ENCODE measurements at places on chromosomes 7 and 10.

- no peak for DNase-seq
Observed at GRCh38 chr7:42661312-42661711, 250.6 kb downstream of the C7orf25 start.

- no peak for DNase-seq
Observed at GRCh38 chr10:13100349-13101294, 659 bp downstream of the OPTN start.

DNA sequence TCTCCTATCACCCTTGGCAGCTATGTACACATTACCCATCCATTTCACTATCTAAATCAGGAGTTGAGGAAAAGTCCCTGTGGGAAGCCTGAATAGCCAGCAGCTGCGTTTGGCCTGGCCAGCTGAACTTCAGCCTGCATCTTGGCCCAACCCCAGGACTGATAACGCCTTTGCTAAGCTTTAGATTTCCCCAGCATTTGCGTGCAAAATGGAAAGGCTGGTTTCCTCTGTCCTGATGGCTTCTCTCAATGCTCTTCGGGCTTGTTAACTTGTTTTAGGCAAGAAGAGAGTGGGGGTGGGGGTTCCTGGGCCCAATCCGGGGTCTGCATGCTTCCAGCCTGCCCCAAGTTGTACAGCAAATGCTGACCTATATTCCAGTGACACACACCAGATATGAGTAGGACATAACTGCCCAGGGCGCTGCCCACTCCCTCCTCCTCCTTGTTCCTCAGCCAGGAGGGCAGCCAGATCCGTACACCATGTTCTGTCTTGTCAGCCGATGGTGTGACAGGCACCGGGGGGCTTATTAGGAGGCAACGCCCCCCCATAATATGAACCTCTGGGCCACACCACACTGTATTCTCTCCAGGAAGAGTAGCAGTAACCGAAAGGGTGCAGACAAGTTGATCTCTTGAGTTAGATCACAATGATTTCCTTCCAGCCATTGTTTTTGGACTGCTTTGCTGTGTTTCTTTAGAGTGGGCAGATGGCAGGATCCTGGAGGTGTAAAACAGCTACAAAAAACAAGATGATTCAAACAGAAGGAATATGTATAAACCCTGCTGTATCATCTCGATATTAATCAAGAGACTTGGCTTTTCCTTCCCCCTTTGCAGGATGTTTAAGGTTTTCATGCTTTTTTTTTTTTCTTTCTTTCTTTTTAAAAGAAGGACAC, 339.0 kb downstream of the RNLS start:
- DNase-seq = no peak

- no peak for DNase-seq
Observed at GRCh38 chr7:102000123-102000522, 182.7 kb downstream of the CUX1 start.

- DNase-seq = no peak
Observed at GRCh38 chr7:140190588-140190987, 13.8 kb upstream of the KDM7A start.

- no peak for DNase-seq
Observed at GRCh38 chr7:11317766-11318165, 344.1 kb downstream of the PHF14 start.

DNA sequence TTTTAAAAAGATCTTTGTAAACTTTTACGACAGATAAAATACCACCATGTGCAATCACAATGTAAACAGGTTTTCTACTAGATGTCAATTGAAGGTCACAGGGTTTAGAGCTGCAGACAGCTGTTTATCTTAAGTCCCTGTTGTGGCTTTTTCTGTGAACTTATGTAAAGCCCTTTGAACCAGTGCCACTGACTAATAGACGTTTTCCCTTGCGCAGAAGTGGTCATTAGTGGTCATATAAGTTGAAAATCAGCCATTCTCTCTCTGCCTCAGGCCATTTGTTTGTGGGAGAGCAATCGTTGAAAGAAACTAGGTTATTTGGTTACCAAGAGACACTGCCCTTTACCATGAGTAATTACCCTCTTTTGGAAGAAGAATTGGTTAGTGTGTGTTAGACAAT, 23.9 kb downstream of the CACNB2 start:
- DNase-seq = no peak

DNA sequence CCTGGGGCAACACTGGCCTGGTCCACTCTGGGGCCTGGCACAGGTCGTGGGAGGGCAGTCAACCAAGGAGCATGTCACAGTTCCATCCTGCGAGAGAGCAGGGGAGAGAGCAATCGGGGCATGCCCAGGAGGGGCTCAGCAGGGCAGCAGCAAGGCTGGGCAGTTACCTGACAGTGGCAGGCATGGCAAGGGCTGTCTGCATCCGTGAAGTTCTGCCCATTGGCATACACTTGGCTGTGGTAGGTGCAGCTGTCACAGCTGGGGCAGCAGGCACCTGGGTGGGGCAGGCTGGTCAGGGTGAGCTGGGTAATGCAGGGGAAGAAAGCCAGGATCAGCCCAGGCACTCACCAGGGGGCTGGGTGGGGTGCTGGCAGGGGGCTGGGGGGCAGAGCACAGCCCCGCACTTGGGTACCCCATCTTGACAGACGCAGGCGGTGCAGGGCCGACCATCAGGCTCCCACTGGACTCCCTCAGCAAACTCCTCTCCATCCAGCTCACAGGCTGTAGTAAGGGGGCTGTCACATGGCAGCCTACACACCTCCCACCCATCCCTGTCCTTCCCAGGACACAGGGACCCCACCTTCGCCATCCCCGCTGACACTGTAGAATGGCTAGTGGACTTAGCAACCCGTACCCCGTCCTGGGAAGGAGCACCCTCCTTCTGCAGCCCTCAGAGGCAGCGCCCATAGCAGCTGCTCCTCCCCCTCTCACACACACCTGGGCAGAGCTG, 17.8 kb downstream of the KCP start:
- DNase-seq = no peak

- no peak for DNase-seq
Observed at GRCh38 chr10:127414024-127414423, 135.1 kb upstream of the NPS start.

- no peak for DNase-seq
Observed at GRCh38 chr10:106826716-106827115, 337.8 kb downstream of the SORCS1 start.

GRCh38 chr7:128092221-128092620, 61.0 kb upstream of the LRRC4 start:
- DNase-seq = no peak

- no peak for DNase-seq
Observed at GRCh38 chr10:132110713-132111112, 45.0 kb downstream of the JAKMIP3 start.

DNA sequence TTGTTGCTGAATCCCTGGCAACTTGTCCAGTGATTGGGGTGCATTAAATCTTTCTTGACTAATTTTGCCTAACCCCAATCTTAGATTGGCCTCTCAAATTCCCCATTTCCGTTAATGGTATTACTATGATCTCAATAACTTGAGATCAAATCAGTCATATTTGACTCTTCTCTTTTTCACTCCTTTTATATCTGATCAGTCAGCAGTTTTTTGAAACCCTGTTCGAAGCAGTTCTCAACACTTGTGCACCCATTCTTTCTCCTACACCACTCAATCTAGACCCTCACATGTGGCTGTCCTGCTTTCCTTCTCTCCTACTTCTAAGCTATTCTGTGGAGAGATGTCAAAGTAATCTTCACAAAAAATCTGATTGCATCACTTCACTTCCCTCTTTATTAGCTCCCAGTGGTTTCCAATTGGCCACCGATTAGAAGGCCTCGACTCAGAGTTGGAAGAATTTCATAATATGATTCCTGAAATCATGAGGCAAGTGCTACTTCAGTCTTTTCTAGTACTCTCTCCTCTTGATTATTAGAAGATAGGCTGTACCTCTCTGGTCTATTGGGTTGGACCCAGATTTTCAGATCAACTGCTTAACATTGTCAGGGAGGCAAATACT, 128.9 kb downstream of the ZNF365 start:
- DNase-seq = no peak

- DNase-seq = no peak
Observed at GRCh38 chr10:3290550-3290949, 118.0 kb upstream of the PITRM1 start.

DNA sequence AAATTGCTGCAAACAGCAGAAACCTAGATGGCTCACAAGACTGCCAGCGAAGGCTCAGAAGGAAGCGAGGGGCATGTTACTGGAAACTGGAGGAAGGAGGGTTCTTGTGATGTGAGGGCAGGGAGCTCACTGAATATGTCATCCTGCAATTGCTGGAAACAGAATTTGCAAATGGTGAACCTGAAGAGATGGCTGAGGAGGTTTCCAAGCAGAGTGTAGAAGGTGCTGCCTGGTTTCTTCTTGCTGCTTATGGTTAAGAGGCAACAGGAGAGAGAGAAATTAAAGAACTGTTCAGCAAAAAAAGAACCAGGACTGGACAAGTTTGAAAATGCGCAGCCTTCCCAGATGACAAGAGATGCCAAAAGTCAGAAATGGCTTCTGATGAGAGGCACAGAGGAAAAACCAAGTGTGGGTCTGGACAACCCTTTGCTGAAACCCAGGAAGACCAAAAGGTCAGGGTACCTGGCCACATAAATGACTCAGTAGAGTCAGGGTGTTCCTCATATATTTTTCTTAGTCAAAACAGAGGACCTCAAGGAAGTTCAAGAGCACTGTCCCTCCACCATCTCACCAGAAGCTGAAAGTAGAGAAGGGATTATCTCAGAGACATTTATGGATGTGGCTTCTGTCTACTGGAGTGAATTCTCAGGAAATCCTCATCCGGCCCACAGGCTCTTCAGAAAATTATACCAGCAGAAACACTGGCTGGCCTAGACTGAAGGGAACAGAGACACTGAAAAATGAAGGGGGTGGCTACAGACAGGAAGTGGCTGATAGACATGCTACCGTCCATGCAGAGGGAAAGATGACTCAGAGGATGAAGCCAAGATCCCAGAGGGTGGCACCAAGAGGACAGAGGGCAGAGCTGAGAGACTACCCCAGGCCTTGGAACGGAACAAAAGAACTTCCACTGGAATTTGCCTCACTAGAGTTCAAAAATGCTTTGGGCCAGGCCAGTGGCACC, 10.1 kb downstream of the PAPOLB start:
- no peak for DNase-seq

- no peak for DNase-seq
Observed at GRCh38 chr10:112287844-112288243, 4.6 kb downstream of the TECTB start.

- DNase-seq = no peak
Observed at GRCh38 chr7:93148144-93148543, at the start of gene SAMD9L. SAMD9L (minus strand) TSS chr7:93148385; CDS start chr7:93135971, 12,414 bp downstream.

DNA sequence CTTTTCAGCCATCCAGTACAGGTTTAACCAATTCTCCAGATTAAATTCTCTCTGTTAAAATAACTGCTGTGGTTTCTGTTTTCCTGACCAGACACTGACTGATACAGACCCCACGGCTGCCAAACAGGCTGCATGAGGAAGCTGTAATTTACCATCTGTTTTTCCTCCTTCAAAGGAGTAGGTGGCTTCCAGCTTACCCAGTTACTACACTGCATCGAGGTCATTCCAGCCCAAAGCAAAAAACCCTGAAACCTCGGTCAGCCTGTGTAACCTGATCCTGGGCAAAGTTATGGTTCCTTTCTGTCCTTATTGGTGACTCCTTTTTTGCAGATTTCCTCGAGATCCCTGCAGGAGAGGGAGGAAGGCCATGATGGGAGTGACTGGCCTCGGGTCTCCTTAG, 27.9 kb upstream of the LOXL4 start:
- DNase-seq = no peak
